ENCODE measurements at places on chromosomes 2 and 18. TPM values are rescaled to one million over a fixed set of nuclear protein-coding genes. Genes with fewer than 3 reads are reported as not detected.

GRCh38 chr2:126653109-126653508, 2.8 kb upstream of the GYPC start:
- H3K27ac ChIP-seq, result no peak overlapping the region
- H3K4me3 ChIP-seq, result no peak overlapping the region
- no peak for DNase-seq
- no peaks in the 10 kb centered on the region for H3K36me3 ChIP-seq
- H3K27me3 ChIP-seq, result no peaks in the 10 kb centered on the region
- peaks cover 12% of the 10 kb centered on the region for H3K4me1 ChIP-seq

DNA sequence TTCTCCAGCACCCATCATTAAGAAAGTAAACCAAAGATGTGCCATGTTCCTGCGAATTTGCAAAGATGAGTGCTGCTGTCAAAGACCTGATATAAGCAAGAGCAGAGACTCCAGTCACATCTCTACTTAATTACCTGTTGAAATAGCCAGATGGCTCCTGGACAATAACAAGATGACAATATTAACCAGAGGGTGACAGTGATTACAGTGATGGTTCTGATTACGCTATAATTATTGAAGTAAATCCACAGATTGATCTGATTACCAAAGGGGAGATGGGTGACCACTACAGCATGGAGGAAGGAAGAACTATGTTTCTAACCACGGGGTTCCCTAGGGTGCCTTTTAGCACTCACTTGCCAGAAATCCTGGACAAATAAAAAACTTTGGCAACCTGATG, 36.5 kb upstream of the AFF3 start:
- no peak overlapping the region for H3K4me3 ChIP-seq
- H3K27me3 ChIP-seq, result no peaks in the 10 kb centered on the region
- H3K36me3 ChIP-seq, result no peaks in the 10 kb centered on the region
- H3K4me1 ChIP-seq, result peaks cover 3% of the 10 kb centered on the region
- no peak for DNase-seq

The HMSD gene
- not detected for total RNA-seq

- H3K4me1 ChIP-seq, result no peaks in the 10 kb centered on the region
- no peak overlapping the region for H3K4me3 ChIP-seq
- H3K27me3 ChIP-seq, result no peaks in the 10 kb centered on the region
- H3K36me3 ChIP-seq, result no peaks in the 10 kb centered on the region
- no peak for DNase-seq
These were observed 20.8 kb downstream of the TFCP2L1 start for GRCh38 chr2:121263996-121264715.

- H3K36me3 ChIP-seq, result no peaks in the 10 kb centered on the region
- H3K4me1 ChIP-seq, result peaks cover 2% of the 10 kb centered on the region
These were observed 45.0 kb upstream of the MCFD2 start for GRCh38 chr2:46960618-46961017.

Data from ovary (tissue), 10 donors.